ENCODE measurements at places on chromosomes 5 and 9.

DNA sequence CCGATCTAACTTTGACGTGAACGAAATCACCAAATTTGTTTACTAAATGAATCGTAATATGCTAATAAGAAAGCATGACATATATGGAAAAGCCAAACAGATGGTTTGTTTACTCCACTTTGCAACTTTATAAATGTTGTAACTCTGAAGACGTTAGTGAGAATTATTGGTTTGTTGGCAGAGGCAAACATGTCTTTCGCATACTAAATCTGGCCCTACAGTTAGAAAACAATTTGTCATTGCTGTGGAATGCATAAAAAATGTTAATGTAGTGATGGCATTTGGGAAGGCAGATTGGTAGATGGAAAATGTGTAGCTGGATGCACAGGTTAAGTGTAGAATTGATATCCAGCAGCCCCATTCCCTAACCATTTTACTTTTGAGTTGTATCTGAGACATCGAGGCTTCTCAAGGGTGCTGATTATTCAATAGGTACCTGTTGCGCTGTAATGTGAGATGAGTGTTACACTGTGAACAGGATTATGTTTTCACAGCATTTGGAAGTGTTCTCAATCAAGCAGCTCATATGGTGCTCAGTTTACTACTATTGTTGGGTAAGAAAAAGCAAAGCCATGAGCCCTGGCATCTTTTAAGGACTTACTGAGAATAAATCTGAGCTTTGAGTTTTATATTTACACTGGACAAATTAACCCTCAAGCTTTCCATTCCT is 444.8 kb downstream of the BNC2 start:
- no peak for DNase-seq

DNA sequence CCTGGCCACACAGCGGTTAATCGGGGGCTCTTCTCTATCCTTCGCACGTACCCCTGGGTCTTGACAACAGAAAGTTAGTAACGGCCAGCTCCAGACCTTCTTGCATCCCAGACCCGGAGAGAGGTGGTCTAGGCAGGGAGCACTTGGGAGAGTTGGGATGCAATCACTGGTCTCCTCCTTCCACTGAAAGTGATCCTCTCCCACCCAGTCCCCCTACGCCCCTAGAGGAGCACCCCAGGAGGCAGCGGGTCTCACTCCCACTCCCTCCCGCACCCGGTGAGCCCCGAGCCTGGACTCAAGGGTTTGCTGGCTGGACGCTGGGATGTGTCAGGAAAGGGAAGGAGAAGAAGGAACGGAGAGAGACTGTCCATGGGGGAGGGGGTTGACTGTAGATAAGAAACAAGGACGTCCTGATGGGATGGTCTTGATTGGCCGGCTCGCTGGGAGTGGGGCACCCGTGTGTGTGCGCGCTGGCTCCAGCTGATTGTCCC is 2.0 kb downstream of the RORB start:
- DNase-seq, result no peak

DNA sequence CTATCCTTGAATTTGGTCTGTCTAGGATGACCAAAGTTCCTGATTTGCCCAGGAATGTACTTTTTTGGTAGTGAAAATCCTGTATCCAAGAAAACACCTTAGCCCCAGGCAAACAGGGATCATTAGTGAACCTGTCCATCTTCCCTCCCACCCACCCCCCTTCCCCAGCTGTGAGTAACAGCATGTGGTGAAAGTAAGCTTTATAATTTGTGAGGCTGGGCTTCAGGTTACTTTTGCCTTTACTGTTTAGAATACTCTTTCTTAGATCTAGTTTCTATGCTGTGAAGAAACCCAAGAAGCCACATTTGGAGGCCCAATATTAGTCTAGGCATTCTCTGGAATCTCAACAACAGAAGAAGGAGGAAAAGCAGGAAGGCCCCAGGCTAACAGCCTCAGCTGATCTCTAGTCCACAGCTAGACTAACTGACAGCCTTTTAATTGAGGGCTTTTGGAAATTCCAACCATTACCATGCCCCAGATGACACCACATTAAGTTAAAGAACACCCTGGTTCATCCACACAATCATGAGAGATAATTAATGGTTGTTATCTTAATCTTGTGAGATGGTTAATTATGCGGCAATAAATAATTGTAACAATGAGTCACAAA is 703.0 kb upstream of the NUDT12 start:
- no peak for DNase-seq

GRCh38 chr9:125747053-125747764 is at the start of gene PBX3:
TSS of gene PBX3 (plus strand) at chr9:125747373.
- DNase-seq, result peak; percentile 24

- DNase-seq, result no peak
These were observed 315.2 kb upstream of the CDH6 start for GRCh38 chr5:30878296-30878695.

Data from NCI-H1105 treated with DMSO at 0.1 percent for 48 hours (cell line).